NCI-H446 treated with DMSO at 0.1 percent for 48 hours (cell line): ENCODE measurements at places on chromosomes 7 and 10.

GRCh38 chr10:130423455-130424305 lies 287.5 kb downstream of the GLRX3 start:
- DNase-seq = no peak

GRCh38 chr7:42350801-42351200 lies 113.8 kb upstream of the GLI3 start:
- no peak for DNase-seq

DNA sequence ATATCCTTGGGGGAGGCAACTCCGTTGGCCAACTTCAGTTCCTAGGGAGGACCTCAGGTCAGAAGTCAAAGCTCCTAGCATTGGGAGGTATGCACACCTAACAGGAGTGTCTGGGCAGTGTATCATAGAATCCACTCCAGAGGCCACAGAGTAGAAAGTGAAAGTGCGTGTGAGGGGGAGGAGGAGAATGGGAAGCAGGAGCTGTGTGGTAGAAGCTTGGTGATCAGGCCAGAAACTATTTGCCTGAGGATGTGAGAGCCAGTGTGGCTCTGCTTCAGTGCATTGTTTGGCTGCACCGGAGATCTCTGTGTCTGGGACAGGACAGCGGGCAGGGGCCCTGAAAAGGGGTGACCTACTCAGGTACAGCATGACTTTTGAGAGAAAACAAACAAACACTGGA lies 557.4 kb upstream of the VSTM2A start:
- DNase-seq = no peak

- no peak for DNase-seq
Observed at GRCh38 chr7:128270826-128271272, 29.8 kb downstream of the LEP start.

GRCh38 chr10:3419719-3420495 lies 247.3 kb upstream of the PITRM1 start:
- no peak for DNase-seq

GRCh38 chr7:102898532-102898859 lies 14.3 kb upstream of the LRRC17 start:
- no peak for DNase-seq

DNA sequence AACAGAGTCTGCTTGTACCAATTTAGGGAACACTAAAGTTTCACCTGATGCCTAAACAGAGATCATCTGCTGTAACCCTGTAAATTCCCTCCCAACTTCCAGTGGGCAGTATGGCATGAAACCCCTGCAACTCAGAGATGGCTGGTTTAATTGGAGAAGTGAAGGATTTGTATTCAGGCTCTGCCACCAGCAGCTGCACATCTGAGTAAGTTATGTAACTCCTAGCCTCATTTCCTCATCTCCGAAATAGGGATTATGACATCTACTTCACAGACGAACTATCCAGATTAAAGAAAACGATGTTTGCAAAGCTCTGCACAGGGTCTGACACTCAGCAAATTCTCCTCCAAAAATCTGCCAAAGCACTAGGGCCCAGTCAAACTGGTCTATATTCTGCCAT lies 493.0 kb downstream of the KCNMA1 start:
- no peak for DNase-seq

- DNase-seq = no peak
Observed at GRCh38 chr10:124529661-124530214, 68.1 kb downstream of the LHPP start.

- DNase-seq = no peak
Observed at GRCh38 chr10:114174695-114175188, 739 bp upstream of the CCDC186 start.
